Ascending aorta (tissue), 2 donors: ENCODE measurements at places on chromosomes 13 and 19.

DNA sequence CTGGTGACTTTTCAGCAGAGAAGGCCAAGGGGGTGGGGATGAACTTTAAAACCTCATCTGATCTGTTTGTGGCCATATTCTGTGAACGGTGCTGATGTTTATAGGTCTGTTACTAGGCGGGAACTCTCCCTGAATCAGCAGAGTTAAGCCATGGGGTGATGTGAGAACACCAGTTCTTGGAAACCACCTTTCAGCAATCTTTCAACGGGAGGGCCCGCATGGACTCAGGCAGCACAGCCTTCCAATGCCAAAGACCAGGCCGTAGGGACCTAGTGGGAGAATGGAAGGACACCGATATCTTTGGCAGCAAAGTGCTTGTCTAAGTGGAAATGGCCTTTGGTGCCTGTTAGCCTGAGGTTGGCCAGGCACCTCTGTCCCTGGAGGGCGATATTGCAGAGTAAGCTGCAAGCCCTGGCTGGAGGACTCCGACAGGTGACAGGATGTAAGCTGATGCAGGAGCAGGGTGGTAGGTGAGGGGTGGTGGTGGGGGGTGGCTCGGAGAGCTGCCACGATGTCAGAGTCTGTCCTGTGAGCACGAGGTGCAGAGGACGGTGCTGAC is 57.0 kb downstream of the ERCC5 start:
- H3K36me3 ChIP-seq: no peaks in the 10 kb centered on the region
- DNase-seq: no peak
- H3K27me3 ChIP-seq: no peaks in the 10 kb centered on the region
- no peak overlapping the region for H3K4me3 ChIP-seq
- H3K27ac ChIP-seq: no peak overlapping the region

DNA sequence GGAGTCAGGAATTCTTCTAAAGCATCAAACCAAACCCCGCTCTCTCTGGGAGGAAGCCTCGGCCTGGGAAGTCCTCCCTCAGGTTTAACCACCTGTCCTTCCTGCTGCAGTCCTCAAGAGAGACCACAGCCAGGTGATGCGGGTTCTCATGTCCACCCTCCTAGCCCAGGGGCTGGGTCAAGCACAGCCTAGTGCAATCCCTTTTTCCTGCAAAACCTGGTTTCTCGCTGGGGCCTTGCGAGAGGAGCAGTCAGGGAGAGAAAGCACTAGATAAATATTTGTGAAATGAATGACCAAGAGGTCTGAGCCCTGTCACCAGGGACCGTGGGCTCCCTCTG is 2.4 kb downstream of the SLC8A2 start:
- H3K36me3 ChIP-seq: no peaks in the 10 kb centered on the region
- no peaks in the 10 kb centered on the region for H3K27me3 ChIP-seq
- DNase-seq: no peak
- H3K27ac ChIP-seq: no peak overlapping the region
- no peak overlapping the region for H3K4me3 ChIP-seq
- peaks cover 12% of the 10 kb centered on the region for H3K4me1 ChIP-seq

- H3K4me3 ChIP-seq: peak overlapping the region; percentile 54
- H3K27me3 ChIP-seq: peaks cover 6% of the 10 kb centered on the region
- H3K4me1 ChIP-seq: peaks cover 4% of the 10 kb centered on the region
- DNase-seq: peak; percentile 91
- no peaks in the 10 kb centered on the region for H3K36me3 ChIP-seq
Measured at GRCh38 chr13:20174656-20175405, 14.0 kb upstream of the GJA3 start.

DNA sequence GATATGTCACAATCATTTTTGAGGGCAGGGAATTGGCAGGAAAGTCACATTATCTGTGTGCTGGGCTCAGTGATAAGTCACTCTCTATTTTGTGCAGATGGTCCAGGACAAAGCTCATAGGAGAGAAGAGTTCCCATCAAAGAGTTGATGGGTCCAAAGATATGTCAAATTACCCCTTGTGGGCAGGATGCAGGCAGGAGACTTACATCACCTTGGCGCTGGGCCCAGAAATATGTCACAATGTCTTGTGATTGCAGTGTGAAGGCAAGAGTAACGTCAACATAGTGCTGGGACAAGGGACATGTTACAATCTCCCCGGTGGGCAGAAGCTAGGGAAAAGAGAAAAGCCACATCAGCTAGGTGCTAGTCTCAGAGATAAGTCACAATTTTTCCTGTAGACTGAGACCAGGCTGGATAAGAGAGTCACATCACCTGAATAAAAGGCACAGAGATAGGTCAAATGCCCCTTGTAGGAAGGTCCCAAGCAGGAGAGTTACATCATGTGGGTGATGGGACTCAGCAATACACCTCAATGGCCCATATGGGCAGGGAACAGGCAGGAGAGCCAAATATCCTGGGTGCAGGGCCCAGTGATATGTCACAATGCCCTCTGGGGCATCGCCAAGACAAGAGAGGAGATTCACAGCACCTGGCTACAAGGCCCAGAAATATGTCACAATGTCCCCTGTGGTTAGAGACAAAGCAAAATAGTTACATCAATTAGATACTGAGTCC is 47.9 kb downstream of the ZNF99 start:
- no peak overlapping the region for H3K27ac ChIP-seq
- DNase-seq: no peak
- H3K36me3 ChIP-seq: no peaks in the 10 kb centered on the region
- no peaks in the 10 kb centered on the region for H3K4me1 ChIP-seq
- H3K27me3 ChIP-seq: no peaks in the 10 kb centered on the region

DNA sequence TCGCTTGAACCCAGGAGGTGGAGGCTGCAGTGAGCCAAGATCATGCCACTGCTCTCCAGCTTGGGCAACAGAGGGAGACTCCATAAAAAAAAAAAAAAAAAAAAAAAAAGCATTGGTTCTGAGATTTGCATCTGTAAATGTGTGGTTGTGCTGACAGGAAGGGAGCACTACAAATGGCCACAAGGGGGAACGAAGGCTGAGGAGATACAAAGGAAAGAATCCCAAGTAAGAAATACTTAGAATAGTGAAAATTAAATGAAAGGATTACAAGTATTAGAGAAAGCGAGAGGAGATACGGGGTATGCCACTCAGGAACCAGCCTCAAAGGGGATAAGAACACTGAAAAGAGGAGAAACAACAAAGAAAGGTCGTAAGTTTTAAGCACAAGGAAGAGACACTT is 284.9 kb downstream of the KLF12 start:
- no peak for DNase-seq
- H3K27me3 ChIP-seq: no peaks in the 10 kb centered on the region
- H3K27ac ChIP-seq: no peak overlapping the region
- H3K4me3 ChIP-seq: no peak overlapping the region
- no peaks in the 10 kb centered on the region for H3K4me1 ChIP-seq

DNA sequence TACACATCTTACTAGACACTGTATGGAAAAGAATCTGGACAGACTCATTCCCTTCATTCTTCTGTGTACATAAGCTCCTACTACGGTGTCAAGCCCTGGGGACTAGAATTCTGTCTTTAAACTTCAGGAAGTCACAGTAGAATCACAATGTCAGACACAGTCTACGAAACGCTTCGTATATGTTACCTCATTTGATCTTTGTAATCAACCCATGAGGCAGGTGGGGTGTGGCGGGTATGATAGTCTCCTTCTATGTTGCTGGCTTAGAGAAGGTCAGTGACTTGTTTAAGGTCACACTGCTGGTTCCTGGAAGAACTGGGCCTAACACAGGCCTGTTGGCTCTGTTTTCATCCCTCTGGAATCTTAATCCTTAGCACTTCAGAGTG is 32.2 kb upstream of the TPT1 start:
- H3K27ac ChIP-seq: no peak overlapping the region
- no peak for DNase-seq
- no peaks in the 10 kb centered on the region for H3K36me3 ChIP-seq
- no peaks in the 10 kb centered on the region for H3K27me3 ChIP-seq
- no peak overlapping the region for H3K4me3 ChIP-seq
